Sciatic nerve (tissue), 2 donors: ENCODE measurements at places on chromosomes 16 and 17. TPM values are rescaled to one million over a fixed set of nuclear protein-coding genes. Genes with fewer than 3 reads are reported as not detected.

Gene KIF18B
- total RNA-seq = 0.40 TPM

Gene GNG13
- not detected for total RNA-seq

DNA sequence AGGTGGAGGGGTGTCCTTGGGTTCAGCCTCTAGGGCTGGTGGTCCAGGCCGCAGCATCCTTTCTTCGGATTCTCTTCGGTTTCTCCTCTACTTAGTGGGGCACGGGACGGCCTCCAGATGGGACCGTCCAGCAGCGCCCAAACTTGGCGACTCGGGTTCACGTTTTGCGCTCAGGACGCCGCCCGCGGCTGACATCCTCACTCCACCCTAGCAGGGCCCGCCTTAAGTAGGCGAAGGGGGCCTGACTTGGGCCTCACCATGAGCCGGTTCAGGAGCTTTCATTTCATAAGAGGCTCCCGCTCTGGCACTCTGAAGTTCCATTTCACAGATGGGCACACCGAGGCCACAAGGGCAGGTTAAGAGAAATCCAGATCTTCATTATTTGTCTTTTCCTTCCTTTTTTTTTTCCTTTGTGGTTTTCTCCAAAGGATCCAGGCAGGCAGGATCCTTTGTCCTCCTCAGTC lies 141.2 kb downstream of the SEC14L1 start:
- no peak for DNase-seq

DNA sequence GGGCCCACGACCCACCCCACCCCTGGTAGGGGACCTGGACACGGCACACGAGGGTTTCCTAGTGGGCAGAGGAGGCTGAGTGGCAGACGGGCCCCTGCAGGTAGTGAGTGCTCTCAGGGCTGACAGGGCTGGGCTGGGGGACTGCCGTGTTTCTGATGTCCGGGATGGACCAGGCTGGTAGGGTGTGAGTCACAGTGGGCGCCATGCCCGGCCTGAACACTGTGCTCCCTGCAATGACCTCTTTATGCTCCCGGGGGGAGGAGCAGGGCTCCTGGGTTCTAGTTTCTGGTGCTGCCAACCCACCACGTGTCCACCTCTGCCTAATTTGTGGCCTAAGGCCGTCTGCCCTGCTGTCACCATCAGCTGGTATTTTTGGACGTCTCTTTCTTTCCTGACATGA lies 26.3 kb downstream of the ARHGAP23 start:
- no peak for DNase-seq

GRCh38 chr17:43027091-43028032 lies 2.3 kb downstream of the RND2 start:
- no peak for DNase-seq

DNA sequence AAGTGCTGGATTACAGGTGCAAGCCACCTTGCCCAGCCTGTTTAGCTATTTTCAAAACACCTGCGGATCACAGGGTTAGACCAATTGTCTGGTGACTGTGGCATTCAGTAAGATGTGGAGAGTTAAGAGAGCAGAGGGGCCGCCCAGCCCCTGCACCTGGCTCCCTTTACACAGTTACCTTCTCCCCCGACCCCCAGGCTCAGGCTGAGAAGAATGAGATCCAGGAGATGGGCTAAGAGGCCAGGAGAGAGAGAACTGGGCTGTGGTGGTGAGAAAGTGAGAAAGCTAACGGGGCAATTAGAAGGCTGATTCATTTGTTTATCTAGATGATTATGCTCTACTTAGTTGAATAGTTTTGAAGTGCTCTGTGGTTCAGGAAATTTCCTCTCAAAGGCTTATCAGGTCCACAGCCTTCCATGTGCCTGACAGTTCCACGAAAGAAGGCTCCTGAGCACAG lies 67.8 kb upstream of the AXIN2 start:
- DNase-seq = no peak

Gene IGSF6
- total RNA-seq = 9.1 TPM

GRCh38 chr17:29158488-29159275 lies 21.5 kb downstream of the MYO18A start:
- peak; percentile 70 for DNase-seq

DNA sequence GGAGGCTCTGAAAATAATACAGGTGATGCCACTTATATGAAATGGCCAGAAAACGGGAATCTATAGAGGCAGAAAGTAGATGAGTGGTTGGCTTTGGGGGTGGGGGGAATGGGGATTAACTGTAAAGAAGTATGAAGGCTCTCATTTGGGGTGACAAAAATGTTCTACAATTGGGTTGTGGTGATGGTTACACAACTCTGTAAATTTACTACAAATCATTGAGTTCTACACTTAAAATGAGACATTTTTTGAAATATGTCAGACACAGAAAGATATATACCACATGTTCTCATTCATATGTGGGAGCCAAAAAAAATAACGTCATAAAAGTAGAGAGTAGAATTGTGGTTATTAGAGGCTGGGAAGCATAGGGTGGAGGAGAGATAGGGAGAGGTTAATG lies 25.7 kb downstream of the ARHGAP17 start:
- DNase-seq = no peak

Gene CD79B
- 5.3 TPM for total RNA-seq

Gene MYH2
- total RNA-seq = not detected

Gene TLCD1
- 3.1 TPM for total RNA-seq

DNA sequence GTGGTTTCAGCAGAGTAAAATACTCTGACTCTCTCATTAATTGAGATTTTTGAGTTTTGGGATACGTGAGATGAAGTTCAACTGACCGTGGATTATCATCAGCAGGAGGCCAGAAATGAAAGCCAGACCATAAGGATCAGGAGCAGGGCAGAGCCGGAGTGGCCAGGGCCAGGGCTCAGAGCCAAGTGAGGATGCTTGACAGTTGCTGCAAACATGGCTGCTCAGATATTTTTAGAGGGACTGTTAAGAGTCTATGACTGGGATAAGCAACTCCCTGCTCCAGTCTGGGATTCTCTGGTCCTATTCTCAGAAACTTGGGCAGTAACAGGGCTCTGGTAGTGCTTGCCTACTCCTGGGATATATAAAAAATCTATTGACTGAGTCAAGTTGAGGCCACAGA lies 17.6 kb upstream of the CDH13 start:
- DNase-seq = no peak

DNA sequence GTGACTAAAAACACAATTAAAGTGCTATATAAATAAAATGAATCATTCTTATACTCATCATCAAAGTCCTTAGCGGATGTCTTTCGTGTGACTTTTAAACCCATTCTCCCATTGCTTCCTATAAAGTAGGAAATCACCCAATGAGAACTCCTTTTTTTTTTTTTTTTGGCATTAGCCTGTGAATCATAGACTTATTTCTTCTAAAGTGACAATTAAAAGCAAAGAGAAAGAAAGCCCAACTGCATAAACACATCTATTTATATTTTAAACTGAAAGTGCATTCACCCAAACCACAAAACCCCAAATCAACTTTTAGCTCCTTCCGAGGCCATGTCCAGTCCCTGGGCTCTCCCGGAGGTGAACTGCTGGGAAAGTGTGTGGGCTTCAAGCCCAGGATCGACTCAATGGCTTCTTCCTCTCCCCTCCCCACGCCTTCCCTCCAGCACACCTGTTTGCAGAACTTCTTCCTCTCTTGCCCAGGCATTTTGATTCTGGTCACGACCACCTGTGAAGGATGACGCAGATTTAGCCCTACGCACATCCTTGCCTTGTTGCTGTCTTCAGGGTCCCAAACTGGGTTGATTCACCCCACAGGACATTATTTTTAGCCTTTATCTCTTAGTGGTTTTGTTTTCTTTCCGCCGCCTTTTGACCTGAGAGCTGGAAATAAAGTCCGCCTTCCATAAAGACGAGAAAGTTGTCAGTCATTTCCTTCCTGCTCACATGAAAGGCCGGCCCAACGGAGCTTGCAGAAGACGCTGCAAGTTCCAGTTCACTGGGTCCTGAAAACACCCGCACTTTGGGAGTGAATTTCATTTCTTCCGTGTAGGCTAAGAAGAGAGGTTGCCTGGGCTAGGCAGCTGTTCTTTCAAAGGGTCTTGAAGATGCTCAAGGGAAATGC lies 166.8 kb downstream of the MAP2K6 start:
- no peak for DNase-seq

Gene XAF1
- total RNA-seq = 67.4 TPM

GRCh38 chr16:81650982-81651562 lies 128.0 kb upstream of the PLCG2 start:
- peak; percentile 87 for DNase-seq

- no peak for DNase-seq
Measured at GRCh38 chr16:19522760-19523159, 862 bp upstream of the GDE1 start.
